Vagina (tissue), 2 donors: ENCODE measurements at places on chromosomes 4 and X. TPM values are rescaled to one million over a fixed set of nuclear protein-coding genes. Genes with fewer than 3 reads are reported as not detected.

The ASMT gene
- not detected for total RNA-seq

The MYOZ2 gene
- 0.49 TPM for total RNA-seq

The SUPT20HL2 gene
- not detected for total RNA-seq

DNA sequence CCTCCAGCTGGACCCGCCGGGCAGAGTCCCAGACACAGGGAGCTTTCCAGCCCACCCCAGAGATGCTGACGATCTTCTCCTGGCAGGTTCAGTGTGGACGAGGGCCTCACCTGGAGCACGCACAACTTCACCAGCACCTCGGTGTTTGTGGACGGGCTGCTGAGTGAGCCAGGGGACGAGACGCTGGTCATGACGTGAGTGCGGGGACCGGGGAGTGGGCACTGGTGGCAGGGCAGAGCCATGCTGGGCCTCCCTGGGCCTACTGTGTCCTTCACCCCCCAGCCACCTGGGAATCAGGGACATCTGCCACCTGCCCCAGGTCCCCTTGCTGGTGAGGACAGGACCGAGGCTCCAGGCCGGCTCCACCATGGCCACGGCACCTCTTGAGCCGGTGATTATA is 235.6 kb downstream of the AFAP1 start:
- H3K27me3 ChIP-seq = no peaks in the 10 kb centered on the region
- H3K36me3 ChIP-seq = no peaks in the 10 kb centered on the region
- no peak for DNase-seq
- no peak overlapping the region for H3K4me3 ChIP-seq
- no peaks in the 10 kb centered on the region for H3K4me1 ChIP-seq

The BGN gene
- 106 TPM for total RNA-seq

The RAB39B gene
- 0.74 TPM for total RNA-seq

DNA sequence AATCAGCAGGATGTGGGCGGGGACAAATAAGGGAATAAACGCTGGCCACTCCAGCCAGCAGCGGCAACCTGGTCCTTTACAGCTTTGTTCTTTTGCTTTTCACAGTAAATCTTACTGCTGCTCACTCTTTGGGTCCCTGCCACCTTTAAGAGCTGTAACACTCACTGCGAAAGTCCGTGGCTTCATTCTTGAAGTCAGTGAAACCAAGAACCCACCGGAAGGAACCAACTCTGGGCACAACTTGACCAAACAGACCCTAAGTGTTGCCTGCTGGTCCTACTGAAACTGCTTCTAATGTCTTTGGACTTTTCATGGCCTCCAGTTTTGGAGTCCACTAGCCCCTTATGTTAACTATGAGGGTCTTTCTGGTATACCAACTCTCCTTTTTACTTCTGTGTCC is 566.2 kb upstream of the IGFBP7 start:
- no peak overlapping the region for H3K4me3 ChIP-seq
- H3K4me1 ChIP-seq = no peaks in the 10 kb centered on the region
- DNase-seq = no peak
- H3K27ac ChIP-seq = no peak overlapping the region

The CCDC120 gene
- total RNA-seq = 8.6 TPM

DNA sequence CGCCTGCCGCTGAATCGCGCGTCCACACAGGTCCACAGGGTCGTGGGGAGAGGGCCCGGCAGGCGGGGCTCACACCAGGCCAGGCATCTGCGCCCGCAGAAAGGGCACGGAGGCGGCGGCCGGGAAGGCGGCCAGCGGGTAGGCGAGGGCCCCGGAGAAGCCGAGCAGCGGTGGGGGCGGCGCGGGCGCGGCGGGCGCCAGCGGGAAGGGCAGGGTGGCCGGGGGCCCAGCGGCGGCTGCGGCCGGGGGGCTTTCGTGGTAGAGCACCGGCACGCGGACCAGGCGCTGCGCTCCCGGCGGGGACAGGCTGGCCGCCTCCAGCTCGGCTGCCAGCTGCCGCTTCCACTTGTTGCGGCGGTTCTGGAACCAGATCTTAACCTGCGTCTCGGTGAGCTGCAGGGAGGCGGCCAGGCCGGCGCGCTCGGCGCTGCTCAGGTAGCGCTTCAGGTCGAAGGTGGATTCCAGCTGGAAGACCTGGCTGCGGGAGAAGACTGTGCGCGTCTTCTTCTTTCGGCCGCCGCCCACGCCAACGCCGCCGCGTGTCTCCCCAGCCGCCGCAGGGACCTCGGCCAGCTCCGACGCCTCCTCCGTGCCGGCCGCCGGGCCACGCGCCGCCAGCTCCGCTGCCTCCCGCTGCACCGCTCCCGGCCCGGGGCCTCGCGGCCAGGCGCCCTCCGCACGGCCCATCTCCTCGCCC is 3.9 kb downstream of the HMX1 start:
- DNase-seq = no peak
- H3K4me3 ChIP-seq = no peak overlapping the region
- H3K27ac ChIP-seq = no peak overlapping the region
- peaks cover 7% of the 10 kb centered on the region for H3K4me1 ChIP-seq

The RPS6KA6 gene
- 2.7 TPM for total RNA-seq
